ENCODE measurements at places on chromosomes 2 and 18. TPM values are rescaled to one million over a fixed set of nuclear protein-coding genes. Genes with fewer than 3 reads are reported as not detected.

Gene ZC3H15
- total RNA-seq = 44.2 TPM

DNA sequence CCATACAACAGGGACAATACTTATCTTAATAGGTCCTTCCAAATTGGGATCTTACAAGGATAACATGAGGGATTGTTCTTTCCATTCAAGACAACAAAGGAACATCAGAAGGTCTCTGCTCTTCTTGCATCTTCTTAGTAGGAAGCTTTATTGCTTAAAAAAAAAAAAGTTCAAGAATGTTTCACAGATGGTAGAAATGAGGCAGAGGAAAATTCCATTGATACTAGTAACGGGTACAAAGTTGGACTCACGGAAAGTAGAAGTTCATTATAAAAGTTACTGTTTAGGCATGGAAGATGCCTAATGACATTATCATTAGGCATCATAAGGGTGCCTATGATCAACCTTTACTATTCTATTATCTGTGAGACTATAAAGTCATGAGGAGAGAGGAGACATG, 136.2 kb downstream of the LAMA3 start:
- no peak for DNase-seq

DNA sequence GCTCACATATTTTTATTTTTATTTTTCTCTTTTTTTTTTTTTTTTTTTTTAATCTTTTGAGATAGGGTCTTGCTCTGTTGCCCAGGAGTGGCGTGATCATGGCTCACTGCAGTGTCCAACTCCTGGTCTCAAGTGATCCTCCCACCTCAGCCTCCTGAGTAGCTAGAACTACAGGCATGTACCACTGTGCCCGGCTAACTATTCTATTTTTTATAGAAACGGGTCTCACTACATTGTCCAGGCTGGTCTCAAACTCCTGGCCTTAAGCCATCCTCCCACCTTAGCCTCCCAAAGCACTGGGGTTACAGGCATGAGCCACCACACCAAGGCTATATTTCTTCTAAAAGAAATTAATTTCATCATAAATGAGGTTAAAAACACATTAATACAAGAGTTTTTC, 45.9 kb downstream of the PTRHD1 start:
- DNase-seq = no peak

Gene FHOD3
- total RNA-seq = 1.8 TPM

GRCh38 chr2:41475959-41476358, 571.9 kb upstream of the PKDCC start:
- no peak for DNase-seq

- DNase-seq = no peak
Observed at GRCh38 chr2:159798376-159798725, 343 bp upstream of the CD302 start.

- DNase-seq = peak; percentile 29
Observed at GRCh38 chr2:86254576-86255538, 55.6 kb downstream of the MRPL35 start.

Gene VAPA
- 566 TPM for total RNA-seq

GRCh38 chr2:101349893-101350662, 37.2 kb downstream of the CREG2 start:
- peak; percentile 50 for DNase-seq

Gene AGXT
- total RNA-seq = 0.30 TPM

Gene KLHL14
- 0.44 TPM for total RNA-seq

- no peak for DNase-seq
Observed at GRCh38 chr2:75041226-75041625, 82.8 kb downstream of the POLE4 start.

DNA sequence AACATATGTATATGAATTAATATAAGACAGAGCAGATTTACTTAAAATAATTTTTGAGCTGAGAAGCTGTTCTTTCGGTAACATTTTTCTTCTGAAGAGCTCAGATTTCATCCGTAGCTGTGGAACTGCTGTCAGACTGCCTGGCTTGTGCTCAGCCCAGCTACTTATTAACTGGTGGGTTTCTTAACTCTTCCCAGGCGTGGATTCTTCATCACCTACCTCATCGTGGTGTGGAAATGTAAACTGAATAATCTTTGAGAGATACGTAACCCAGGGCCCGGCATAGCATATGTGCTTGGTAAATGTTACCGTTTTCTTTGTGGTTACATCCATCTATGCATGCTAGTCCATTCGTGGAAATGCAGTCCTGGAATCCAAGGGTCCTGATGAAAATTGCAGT, 145.0 kb downstream of the MCFD2 start:
- DNase-seq = no peak

DNA sequence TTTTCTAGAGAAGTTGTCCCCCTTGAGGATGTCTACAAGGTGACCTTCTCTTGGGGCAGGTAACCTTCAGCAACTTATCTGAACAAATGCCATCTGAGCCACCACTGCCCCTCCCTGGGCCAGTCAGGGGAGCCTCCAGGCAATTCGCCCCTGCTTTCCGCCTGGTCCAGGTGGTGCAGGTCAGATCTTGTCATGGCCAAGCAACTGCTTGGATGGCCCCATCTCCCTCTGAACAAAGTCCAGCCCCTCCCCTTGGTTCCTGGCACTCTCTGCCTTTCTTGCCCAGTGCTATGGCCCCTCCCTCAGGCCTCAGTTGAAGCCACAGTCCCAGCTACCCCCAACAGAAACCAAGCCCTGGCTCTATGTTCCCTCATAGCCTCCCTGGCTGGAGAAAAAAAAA, 138.7 kb downstream of the ALPK2 start:
- no peak for DNase-seq

- no peak for DNase-seq
Observed at GRCh38 chr2:240134956-240135520, 1.1 kb downstream of the COPS9 start.

Gene LRATD1
- 8.9 TPM for total RNA-seq

- no peak for DNase-seq
Observed at GRCh38 chr2:240732911-240733622, 41.4 kb downstream of the AQP12A start.

All from upper lobe of left lung (tissue), 6 donors.